ENCODE measurements at places on chromosomes 3 and 15.

- no peak for DNase-seq
Measured at GRCh38 chr3:37713818-37714204, 147.9 kb upstream of the CTDSPL start.

GRCh38 chr3:14810801-14811661, 7.7 kb upstream of the FGD5 start:
- DNase-seq, result no peak

GRCh38 chr15:27017168-27017809, 46.3 kb downstream of the GABRG3 start:
- no peak for DNase-seq

DNA sequence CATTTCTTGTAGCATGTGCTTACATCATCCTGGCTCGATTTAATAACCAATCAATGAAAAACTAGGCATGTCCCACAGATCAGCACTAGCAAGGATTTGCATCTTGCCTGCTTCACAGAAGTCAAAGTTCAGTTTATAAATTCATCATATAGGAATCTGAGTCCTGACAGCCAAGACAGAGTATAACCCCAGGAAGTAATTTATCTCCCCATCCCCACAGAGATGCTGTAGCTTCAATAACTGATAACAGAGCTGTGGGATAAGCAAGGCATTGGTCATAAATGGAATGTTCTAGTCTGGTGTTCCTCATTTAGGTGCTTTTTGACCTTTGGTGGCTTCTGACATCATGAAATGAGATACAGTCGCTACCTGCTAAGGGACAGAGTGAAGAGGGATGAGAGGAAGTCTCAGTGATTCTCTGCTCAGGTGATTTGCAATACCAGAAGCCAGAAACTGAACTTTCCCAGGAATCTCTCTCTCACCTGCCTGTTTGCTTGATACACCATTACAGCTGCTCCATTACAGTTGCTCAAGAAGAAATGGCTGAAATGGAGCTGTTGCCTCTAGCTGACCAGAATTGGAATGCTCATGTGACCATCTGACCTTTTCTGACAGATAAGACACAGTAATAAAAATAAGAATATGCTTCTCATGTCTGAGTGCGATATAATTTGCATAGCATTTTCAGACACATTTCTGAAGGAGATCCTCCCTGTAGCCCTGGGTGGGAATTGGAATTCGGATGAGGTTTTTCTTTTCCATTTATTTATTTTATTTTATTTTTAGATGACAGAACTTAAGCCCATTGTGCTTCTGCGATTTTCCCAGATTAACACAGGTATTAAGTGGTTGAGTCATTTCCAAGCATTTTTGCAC, 217.1 kb upstream of the KCNMB2 start:
- DNase-seq, result no peak

GRCh38 chr15:34654625-34655024, 71.2 kb upstream of the GOLGA8B start:
- DNase-seq, result no peak

DNA sequence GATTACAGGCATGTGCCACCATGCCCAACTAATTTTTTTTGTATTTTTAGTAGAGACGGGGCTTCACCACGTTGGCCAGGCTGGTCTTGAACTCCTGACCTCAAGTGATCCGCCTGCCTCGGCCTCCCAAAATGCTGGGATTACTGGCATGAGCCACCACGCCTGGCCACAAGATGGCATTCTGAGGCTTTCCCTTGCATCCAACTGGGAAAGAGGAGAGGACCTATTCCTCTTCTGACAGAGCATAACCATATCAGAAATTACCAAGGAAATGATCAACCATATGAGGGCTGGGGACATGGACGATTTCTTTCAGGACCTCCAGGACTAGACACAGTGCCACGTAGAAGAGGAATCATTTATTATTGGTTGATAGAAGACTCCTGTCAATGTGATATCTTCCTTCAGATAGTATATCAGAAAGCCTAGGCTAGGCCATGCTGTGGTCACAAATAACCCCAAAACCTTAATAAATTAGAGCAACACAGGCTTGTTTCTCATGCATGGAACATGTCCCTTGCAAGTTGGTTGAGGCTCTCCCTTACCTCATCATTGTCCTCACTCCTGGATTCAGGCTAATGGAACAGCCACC, 372.3 kb upstream of the IL12A start:
- no peak for DNase-seq

DNA sequence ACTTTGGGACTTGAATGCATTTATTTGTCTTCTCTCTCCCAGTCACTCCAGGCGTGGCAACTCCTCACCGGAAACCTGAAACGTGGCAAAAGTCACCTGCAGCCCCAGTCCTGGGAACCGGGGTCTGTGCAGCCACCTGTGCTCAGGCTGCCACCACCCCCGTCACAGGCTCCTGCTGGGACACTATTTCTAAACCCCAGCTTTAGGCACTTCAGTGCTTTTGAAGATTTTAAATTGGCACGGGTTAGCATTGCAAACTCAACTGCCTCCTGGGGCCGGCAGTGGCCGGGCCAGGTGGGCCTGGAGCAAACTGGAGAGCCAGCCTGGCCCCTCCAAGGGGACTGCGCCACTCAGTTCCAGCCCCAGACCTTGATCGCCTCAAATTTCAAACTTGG, 146.7 kb upstream of the IQSEC1 start:
- DNase-seq, result no peak

- DNase-seq, result no peak
Measured at GRCh38 chr3:197494366-197495058, 61.3 kb downstream of the BDH1 start.

DNA sequence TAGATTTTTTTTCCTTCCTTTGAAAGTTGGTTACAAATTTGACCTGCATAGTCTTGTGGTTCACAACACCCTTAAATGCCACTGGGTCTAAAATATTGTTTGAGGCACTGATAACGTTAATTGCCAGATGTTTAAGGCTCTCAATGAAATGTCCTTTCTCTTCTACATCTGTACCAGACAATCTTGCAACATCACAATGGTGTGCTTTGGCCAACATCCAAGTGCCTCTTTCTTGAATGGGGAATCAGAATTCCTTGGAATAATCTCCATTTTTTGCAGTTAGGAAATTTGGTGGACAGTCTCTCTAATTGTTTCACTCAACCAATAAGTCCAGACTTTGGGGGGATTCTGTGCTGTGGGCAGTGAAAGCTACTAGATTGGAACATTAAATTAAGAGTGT, 26.0 kb upstream of the PEX5L start:
- no peak for DNase-seq

GRCh38 chr3:191292243-191293015, 36.8 kb upstream of the CCDC50 start:
- DNase-seq, result no peak

DNA sequence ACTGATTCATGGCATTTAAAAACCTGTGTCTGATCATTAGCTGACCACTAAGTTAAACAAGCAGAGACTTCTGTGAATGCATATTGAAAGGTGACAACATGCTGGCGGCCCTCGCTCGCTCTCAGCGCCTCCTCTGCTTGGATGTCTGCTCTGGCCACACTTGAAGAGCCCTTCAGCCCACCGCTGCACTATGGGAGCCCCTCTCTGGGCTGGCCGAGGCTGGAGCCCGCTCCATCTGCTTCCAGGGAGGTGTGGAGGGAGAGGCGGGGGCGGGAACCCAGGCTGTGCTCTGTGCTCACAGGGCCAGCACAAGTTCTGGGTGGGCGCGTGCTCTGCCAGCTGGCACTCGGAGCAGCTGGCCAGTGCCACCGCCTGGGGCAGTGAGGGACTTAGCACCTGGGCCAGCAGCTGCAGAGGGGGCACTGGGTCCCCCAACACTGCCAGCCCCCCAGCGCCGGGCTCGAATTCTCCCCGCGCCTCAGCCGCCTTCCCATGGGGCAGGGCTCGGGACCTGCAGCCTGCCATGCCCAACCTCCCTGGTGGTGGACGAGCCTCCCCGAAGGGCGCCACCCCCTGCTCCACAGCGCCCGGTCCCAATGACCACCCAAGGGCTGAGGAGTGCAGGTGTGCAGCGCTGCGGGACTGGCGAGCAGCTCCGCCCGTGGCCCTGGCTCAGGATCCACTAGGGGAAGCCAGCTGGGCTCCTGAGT, 252.4 kb downstream of the ZIC4 start:
- DNase-seq, result no peak

DNA sequence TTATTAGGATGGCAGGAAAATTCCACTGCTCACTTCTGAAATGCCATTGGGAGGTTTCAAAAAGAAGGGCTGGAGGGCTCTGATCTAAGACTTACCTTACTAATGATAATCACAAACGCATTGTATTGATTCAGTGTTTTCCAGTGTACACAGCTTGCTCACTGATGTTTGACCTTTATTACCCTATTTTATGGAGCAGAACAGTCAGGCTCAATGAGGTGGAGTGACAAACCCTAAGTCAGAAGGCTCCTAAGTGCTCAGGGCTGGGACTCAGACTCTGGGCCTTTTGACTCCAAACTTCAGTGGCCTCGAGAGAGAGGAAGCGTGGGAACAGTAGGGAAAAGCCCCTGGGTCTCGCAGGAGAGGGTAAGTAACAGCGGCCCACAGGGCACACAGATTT, 20.3 kb upstream of the RAD18 start:
- DNase-seq, result no peak

DNA sequence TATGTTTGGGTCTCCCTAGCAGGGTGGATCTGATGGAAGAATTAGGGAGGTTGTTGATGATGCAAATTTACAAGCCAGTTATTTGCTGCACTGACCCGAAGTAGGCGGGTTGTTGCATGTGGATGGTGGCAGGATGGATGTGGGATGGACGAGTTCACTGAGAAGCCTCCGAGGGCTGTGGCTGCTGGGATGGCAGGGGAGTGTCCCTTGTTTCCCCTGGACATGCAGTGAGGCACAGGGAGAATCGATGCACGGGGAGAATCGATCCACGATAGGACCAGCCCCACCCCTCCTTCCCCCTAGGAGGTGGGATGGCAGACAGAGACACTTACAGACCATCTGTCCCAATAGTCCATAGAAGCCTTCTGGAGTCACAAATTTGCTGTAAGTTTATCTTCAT, 31.0 kb upstream of the KLF13 start:
- DNase-seq, result no peak

GRCh38 chr3:72145506-72146380, 360.8 kb upstream of the PROK2 start:
- no peak for DNase-seq

GRCh38 chr15:91165850-91166249, 65.8 kb downstream of the SV2B start:
- DNase-seq, result no peak

DNA sequence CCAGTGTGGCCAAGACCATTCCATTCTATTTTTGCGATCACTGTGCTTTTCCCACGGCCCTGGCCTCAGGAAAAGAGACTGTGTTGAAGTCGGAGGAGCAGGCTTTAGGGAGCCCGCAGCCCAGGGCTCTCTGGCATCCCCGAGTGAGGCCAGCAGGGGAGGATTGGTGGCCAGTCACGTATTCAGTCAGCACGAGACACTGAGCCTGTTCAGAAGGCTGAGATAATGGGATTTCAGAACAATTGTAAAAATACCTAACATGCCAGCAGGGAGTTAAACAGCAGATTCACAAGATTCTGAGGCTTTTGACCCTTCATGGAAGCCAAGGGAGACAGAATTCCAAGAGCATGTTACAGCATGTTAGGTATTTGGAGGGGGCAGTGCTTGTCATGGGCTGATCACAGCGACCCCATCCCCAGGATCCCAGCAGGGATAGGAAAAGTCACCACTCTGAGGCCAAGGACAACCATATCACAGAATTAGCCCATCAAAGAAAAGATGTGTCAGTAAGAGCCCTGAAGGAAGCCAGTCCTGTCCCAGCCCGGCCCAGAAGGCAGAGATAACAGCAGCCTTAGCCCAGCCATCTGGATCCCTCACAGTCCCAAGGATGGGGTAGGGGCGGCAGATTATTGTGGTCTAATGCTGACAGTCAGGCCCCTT, 40.6 kb downstream of the AMOTL2 start:
- no peak for DNase-seq

GRCh38 chr3:161641287-161641686, 144.7 kb downstream of the OTOL1 start:
- no peak for DNase-seq

DNA sequence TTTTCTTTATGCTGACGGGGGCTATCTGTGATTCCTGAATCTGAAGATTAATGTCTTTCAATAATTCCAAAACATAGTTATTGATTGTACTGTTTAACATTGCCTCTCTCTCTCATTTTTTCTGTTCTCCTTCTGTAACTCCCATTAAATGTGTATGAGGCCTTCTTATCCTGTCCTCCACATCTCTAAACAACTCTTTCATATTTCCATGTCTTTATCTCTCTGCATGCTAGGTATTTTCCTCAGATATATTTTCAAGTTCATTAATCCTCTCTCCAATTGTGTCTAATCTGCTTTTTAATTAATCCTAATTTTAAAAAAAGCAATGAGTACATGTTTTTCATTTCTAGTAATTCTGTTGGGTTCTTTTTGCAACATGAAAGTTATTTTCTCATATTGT, 173.2 kb downstream of the TLE3 start:
- DNase-seq, result no peak

- DNase-seq, result no peak
Measured at GRCh38 chr3:96319166-96319565, 495.2 kb upstream of the EPHA6 start.

GRCh38 chr3:143957453-143957852, 14.2 kb upstream of the DIPK2A start:
- no peak for DNase-seq

DNA sequence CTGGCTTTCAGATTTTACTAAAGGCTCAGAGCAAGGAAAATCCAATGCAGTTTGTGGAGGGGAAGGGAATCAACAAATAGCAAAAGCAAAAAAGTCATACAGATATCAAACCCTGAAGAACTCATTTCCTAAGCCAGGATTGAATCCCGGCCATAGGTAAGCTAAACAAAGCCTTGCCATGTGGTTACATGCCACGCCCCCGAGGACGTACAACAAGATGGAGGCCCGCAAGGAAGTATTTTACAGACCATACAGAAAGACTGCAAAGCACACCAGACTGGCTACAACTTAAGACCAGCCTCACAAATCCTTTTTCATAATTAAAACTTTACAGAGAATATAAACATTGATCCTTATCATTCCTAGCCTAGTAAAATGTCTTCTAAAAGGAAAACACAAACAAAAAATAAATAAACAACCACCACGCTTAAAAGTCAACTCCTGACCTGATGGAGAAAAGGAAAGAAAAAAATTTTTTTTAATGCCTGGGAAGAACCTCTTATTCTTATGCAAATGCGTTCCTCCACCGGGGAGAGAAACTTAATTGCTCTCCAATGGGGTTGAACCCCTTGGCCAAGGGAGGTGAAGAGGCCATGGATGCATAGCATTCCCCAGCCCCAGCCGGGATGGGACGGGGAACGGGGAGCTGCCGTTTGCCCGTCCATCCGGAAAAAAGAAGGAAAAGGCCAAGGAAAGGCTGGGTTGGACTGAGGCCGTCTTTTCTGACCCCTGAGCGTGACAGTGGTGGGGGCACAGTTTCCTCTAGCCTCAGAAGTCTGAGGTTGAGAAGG, 39.3 kb downstream of the IL1RAP start:
- no peak for DNase-seq

GRCh38 chr3:48990636-48991469, 812 bp downstream of the P4HTM start:
- no peak for DNase-seq

GRCh38 chr15:38690719-38691332, 126.2 kb upstream of the RASGRP1 start:
- DNase-seq, result peak; percentile 66

GRCh38 chr3:123961508-123961856, 453 bp upstream of the CCDC14 start:
- DNase-seq, result no peak

GRCh38 chr3:172787019-172787418, 36.5 kb downstream of the ECT2 start:
- no peak for DNase-seq

- no peak for DNase-seq
Measured at GRCh38 chr3:77365152-77365551, 325.3 kb downstream of the ROBO2 start.

GRCh38 chr3:161409858-161410257, 38.5 kb upstream of the SPTSSB start:
- no peak for DNase-seq

- no peak for DNase-seq
Measured at GRCh38 chr3:171129827-171130226, 103.3 kb upstream of the SLC2A2 start.

Data from activated CD8-positive, alpha-beta memory T cell treated with anti-CD3 and anti-CD28 coated beads for 1 hour (primary cell).